Kidney epithelial cell (primary cell): ENCODE measurements at places on chromosomes 4 and X. TPM values are rescaled to one million over a fixed set of nuclear protein-coding genes. Genes with fewer than 3 reads are reported as not detected.

CPE gene
- total RNA-seq = 8.9 and 10.7 TPM in 2 replicates

SOD3 gene
- 0.75 and 1.2 TPM in 2 replicates for total RNA-seq

ERVMER34-1 gene
- total RNA-seq = 3.5 and 4.0 TPM in 2 replicates

JAKMIP1 gene
- not detected in 2 replicates for total RNA-seq

PLAC1 gene
- not detected in 2 replicates for total RNA-seq

DTHD1 gene
- total RNA-seq = not detected in 2 replicates

HSD17B10 gene
- 85.8 and 97.4 TPM in 2 replicates for total RNA-seq

USP26 gene
- not detected in 2 replicates for total RNA-seq

NXF2 gene
- total RNA-seq = not detected in 2 replicates

PPBP gene
- total RNA-seq = not detected in 2 replicates

TBX22 gene
- not detected in 2 replicates for total RNA-seq

ANK2 gene
- 35.5 and 46.0 TPM in 2 replicates for total RNA-seq

IDUA gene
- total RNA-seq = 7.1 and 18.1 TPM in 2 replicates

ZNF157 gene
- 0.07 and 0.63 TPM in 2 replicates for total RNA-seq

TMEM35A gene
- total RNA-seq = 0.41 and 0.50 TPM in 2 replicates

XAGE2 gene
- total RNA-seq = not detected in 2 replicates

PALLD gene
- 77.4 and 96.4 TPM in 2 replicates for total RNA-seq

PABPC1L2A gene
- total RNA-seq = not detected in 2 replicates

ITIH6 gene
- not detected in 2 replicates for total RNA-seq

MTMR8 gene
- total RNA-seq = 1.5 and 1.7 TPM in 2 replicates

LANCL3 gene
- total RNA-seq = 0.13 and 0.27 TPM in 2 replicates

TMSB15C gene
- 8.8 and 9.1 TPM in 2 replicates for total RNA-seq

VCX3B gene
- total RNA-seq = not detected in 2 replicates

MAP9 gene
- 20.8 and 22.0 TPM in 2 replicates for total RNA-seq

PRRG1 gene
- total RNA-seq = 13.3 and 17.6 TPM in 2 replicates
